ENCODE measurements at places on chromosomes 7 and 10.

- DNase-seq = no peak
These were observed 43.0 kb upstream of the ZNF438 start for GRCh38 chr10:31074722-31075086.

DNA sequence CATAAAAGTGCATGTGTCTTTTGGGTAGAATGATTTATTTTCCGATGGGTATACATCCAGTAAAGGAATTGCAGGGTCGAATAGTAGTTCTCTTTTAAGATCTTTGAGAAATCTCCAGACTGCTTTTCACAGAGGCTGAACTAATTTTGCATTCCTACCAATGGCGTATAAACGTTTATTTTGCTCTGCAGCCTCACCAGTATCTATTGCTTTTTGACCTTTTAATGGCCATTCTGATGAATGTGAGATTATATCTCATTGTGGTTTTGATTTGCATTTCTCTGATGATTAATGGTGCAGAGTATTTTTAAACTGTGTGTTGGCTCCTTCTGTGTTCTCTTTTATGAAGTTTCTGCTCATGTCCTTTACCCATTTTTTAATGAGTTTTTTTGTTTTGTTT lies 1020.1 kb downstream of the NXPH1 start:
- DNase-seq = no peak

DNA sequence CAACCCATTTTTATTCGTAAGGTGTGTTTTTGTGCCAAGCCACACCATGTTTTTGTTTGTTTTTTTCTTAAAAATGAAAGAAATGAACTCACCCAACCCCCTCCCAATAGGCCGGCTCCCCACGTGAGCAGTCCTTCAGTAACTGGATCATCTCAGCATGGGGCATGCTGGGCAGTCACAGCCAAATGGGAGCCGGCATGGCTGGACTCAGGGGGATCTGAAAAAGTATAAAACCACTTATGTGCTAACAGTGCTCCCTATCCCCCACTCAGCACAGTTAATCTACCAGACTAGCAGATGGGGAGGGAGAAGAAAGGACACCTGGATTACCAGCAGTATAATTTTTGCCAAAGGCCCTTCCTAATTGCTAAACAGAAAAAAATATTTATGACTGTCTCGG lies 39.3 kb downstream of the BAZ1B start:
- no peak for DNase-seq

- DNase-seq = no peak
These were observed 76.2 kb upstream of the TMEM168 start for GRCh38 chr7:112866424-112866823.

GRCh38 chr7:132406039-132406438 lies 170.2 kb downstream of the PLXNA4 start:
- no peak for DNase-seq

- no peak for DNase-seq
These were observed 31.5 kb downstream of the MBL2 start for GRCh38 chr10:52740913-52741675.

- DNase-seq = no peak
These were observed 295.2 kb downstream of the PTEN start for GRCh38 chr10:88158526-88159122.

- DNase-seq = no peak
These were observed 96.2 kb downstream of the GLCCI1 start for GRCh38 chr7:8064828-8065227.

DNA sequence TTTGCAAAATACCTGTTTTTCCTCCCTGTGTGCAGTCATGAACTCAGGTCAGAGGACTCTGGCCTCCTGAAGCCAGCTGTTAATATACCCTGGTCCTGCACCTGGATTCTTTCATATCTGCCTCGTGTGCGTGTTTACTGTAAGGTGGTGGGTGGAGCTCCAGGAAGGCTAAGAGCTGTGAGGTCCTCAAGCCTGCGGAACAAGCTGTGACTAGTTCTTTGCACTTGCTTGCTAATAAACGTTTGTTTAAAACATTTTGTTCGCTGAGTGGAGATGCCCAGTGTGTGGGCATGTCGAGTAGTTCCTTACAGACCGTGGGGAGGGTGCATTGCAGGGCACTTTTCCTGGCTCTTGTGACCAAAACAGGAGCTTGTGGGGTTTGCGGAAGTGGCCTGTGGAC lies 139.0 kb downstream of the DOCK1 start:
- no peak for DNase-seq
